ENCODE measurements at places on chromosomes 3 and 15.

GRCh38 chr3:50238549-50239026 lies 2.6 kb downstream of the GNAI2 start:
- DNase-seq: no peak

DNA sequence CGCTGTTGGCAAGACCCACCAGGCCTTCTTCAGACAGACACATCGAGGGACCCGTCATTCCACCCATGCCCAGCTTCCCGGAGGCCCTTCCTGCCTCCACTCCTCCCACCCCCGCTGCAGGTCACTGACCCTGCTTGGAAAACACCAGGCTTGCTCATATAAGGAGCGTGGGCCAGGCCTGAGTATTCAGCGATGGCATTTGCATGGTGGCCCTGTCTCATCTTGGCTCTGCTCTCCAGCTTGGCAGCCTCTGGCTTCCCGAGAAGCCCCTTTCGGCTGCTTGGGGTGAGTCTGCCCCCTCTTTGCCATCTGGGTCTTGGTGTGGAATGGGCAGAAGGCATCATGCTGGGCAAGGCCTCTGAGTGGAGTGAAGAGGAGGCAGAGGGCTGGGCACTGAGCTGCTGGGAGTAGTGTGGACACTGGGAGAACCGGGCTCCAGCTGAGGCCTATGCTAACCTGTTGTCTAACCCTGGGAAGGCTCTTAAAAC lies at the start of gene ITIH3:
TSS of gene ITIH3 (plus strand) at position 185 of the 488 bp plus-strand sequence. CDS start at position 193, 8 bp downstream.
- no peak for DNase-seq

GRCh38 chr15:61057830-61058529 lies 171.1 kb downstream of the RORA start:
- no peak for DNase-seq

DNA sequence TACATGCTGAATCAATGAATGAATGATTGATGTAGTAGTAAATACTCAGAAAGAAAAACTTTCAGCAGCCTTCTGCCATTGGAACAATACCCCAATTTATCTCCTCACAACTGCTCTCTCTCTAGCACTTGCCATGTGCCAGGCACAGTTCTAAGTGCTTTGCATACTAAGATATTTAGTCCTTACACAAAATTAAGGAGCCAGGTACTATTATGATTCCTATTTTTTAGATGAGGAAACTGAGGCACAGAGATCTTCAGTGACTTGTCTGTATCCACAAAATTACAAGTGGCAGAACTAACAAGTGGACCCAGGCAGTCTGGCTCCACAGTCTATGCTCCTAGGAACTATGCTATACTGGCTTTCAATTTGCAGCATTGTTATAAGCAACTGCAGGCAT lies 279.2 kb downstream of the LSAMP start:
- DNase-seq: no peak

- no peak for DNase-seq
Measured at GRCh38 chr3:142285083-142285517, 59.7 kb upstream of the GK5 start.
